ENCODE measurements at places on chromosomes 1 and 21.
A peak's percentile ranks its signal among the peaks of the same experiment; 100 is the strongest.

DNA sequence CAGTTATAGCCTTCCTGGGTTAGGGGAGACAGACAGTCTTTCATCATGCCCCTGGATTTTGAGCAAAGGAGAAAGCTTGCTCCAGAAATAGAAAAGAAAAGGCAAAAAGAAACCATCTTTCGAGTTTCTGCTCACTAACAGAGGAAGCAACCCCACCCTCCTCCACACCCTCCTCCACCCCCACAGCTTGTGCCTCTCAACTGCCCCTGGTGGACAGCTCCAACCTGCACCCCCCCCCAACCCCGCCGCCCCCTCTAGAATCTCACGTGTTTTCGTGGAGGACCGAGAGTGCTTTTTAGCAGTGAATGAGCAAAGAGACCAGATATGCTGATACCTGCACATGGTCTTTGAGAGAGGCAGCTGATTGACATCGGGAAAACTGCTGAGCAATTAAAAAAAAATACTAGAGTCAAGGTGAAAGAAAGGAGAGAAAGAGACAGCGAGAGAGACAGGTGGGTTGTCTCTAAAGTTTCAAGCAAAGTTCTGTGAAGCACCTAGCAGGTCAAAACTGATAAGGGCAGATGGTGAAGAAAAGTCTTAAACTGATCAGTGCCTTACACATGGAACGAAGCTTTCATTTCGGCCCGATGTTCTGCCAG, 358.3 kb downstream of the KIF26B start:
- DNase-seq, result no peak

DNA sequence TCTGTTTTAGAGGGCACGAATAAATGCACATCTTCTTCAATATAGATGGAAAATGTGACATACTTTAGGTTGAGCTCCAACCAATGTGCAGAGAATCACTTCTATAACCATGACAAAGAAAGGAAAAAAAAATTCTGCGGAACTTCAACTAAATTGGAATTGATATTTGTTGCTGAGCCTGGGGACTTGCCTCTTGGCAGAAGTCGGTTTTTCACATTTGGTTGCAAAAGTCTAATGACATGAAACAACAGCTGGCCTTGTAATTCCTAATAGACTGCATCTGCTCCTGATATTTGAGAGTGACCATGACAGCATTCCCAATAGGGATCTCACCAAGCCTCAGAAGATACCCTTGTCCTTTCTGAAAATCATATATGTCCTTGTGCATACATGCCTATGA, 112.8 kb downstream of the PRRX1 start:
- DNase-seq, result no peak

DNA sequence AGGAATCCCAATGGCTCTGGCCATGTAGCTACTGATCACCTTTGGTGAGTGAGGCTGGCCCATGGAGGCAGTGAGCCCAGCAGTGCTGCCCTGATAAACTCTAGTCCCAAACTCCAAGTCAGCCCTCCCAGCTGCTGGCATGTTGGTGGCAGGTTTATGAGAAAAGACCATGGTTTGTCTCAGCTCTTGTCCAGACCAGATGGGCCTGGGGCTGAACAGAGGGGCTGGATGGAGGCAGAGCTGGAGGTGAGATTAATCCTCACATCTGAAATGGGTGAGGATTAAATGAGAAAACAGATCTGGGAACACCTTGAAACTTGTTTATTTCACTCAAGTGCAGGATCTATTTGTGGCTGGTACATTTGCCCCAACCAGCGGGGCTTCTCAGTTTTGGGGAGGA, 3.2 kb downstream of the TMEM269 start:
- DNase-seq, result no peak

- peak; percentile 91 for DNase-seq
Measured at GRCh38 chr1:8155528-8156186, 129.5 kb upstream of the ERRFI1 start.

DNA sequence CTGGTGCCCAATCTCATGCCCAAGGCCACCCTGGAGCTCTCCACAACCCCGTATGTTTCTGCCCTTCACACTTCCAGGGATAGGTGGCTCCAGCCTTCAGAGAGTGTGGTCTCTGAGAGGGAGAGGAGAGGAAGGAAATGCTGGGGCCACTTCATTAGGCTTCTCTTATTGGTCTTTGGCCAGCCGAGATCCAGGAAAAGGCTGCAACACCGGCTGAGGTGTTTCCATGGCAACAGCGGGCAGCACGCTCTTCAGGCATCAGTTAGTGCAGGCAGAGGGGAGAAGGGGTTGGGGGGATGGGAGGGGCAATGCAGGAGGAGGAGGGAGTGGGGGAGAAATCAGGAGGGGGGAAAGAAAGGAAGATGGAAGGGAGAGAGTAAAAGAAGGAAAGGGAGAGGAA, 275.1 kb upstream of the GJB5 start:
- no peak for DNase-seq

- DNase-seq, result no peak
Measured at GRCh38 chr1:155976913-155977689, 1.2 kb downstream of the ARHGEF2 start.

DNA sequence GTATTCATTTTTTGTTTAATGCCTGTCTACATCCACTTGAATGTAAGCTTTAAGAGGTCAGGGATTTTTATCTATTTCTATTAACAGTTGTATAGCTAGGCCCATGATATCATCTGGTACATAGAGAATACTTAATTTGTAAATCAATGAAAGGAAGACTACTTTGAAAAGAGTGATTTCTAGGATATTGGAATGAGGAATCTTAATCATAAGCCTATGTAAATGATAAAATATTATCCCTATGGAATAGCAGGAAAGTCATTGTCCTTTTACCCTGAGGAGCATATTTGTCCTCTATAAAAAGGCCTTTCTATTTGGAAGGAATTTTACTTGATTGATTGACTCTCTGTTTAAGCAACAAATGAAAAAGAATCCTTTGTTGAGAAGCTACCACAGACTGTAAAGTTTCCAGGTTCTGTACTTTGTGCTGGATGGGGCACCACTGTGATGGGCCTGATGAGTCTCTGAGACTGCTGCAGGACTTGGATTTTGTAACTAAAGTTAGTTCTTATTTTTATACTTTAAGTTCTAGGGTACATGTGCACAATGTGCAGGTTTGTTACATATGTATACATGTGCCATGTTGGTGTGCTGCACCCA, 53.8 kb downstream of the MAST2 start:
- DNase-seq, result peak; percentile 59

- no peak for DNase-seq
Measured at GRCh38 chr1:178939338-178940067, 68.6 kb upstream of the ANGPTL1 start.

DNA sequence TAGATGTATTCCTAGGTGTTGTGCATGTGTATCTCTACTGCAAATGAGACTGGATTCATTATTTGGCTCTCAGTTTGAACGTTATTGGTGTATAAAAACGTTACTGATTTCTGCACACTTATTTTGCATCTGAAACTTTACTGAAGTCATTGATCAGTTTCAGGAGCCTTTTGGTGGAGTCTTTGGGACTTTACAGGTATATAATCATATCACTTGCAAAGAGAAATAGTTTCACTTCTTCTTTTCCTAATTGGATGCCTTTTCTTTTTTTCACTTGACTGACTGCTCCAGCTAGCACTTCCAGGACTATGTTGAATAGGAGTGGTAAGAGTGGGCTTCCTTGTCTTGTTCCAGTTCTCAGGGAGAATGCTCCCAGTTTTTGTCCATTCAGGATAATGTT, 252.2 kb downstream of the SMYD3 start:
- no peak for DNase-seq

- no peak for DNase-seq
Measured at GRCh38 chr21:44666401-44667320, at the start of gene KRTAP12-2. TSS of gene KRTAP12-2 (minus strand) at chr21:44666927. CDS start at chr21:44666886, 41 bp downstream.

- peak; percentile 50 for DNase-seq
Measured at GRCh38 chr1:90850898-90851710, 134.0 kb upstream of the BARHL2 start.

- no peak for DNase-seq
Measured at GRCh38 chr1:243473227-243474135, 217.6 kb downstream of the SDCCAG8 start.

GRCh38 chr1:221069986-221070385, 190.7 kb downstream of the HLX start:
- DNase-seq, result no peak

DNA sequence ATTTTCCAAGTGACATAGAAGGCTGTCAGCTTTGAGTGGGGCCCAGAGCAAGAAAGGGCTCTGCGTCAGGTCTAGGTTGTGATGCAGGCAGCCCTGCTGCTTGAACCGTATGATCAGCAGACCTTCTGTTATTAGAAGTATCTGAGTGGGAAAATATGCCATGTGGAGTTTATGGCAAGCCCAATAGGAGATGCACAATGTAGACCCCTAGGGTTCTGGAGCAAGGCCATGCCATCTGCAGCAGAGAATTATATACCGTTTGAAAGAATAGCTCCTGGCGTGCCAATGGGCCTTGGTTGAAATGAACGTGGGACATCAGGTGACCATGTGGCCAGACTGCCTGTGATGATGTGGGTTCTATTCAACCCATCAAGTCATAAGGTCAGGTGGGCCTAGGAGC, 44.1 kb upstream of the ZBTB18 start:
- no peak for DNase-seq

- DNase-seq, result peak; percentile 88
Measured at GRCh38 chr1:178541829-178542553, 29.1 kb downstream of the TEX35 start.

GRCh38 chr1:219904934-219905333, 23.4 kb downstream of the SLC30A10 start:
- no peak for DNase-seq

- no peak for DNase-seq
Measured at GRCh38 chr1:2921970-2922686, 99.1 kb upstream of the ACTRT2 start.

- DNase-seq, result no peak
Measured at GRCh38 chr1:210291081-210291764, 37.5 kb upstream of the HHAT start.

GRCh38 chr1:158095737-158096335, 84.9 kb upstream of the CD1D start:
- DNase-seq, result no peak

- no peak for DNase-seq
Measured at GRCh38 chr1:184860985-184861754, 106.5 kb upstream of the EDEM3 start.

GRCh38 chr1:10694274-10694632, 102.2 kb downstream of the CASZ1 start:
- no peak for DNase-seq

DNA sequence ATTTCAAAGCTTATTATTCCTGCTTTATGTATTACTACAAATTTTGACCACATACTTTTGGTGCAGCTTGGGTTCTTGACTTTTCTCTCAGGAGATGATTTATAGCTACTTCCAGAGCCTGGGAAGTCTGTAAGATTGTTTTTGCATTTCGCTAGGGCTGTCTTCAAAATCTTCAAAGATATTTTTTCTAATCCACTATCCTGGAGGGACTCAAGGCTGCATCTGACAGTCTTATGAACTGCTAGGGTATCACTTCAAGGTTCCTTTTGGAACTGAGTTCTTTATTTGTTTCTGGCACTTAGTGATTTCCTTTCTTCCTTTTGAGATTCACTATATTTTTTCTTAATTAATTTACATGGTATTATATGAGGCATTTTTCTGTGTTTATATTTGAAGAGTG, 90.0 kb upstream of the LYPLAL1 start:
- no peak for DNase-seq

- DNase-seq, result no peak
Measured at GRCh38 chr1:26828411-26828991, 2.0 kb downstream of the ZDHHC18 start.

- no peak for DNase-seq
Measured at GRCh38 chr1:4693331-4693730, 38.9 kb downstream of the AJAP1 start.

DNA sequence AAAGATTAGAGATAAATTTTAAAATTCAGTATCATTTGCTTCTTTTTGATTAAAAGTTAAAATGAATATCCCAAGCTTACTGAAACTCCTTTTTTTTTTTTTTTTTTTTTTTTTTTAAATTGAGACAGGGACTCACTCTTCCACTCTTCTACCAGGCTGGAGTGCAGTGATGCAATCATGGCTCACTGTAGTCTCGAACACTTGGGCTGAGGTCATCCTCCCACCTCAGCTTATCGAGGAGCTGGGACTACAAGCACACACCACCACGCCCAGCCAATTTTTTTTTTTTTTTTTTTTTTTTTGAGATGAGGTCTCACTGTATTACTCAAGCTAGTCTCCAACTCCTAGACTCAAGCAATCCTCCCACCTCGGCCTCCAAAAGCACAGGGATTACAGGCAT, 92.1 kb upstream of the RGS18 start:
- no peak for DNase-seq

GRCh38 chr1:70043804-70044203, 161.6 kb downstream of the LRRC40 start:
- no peak for DNase-seq

- DNase-seq, result no peak
Measured at GRCh38 chr1:33599516-33600115, 127.2 kb downstream of the ZSCAN20 start.

GRCh38 chr1:99849413-99849743, 783 bp upstream of the AGL start:
- DNase-seq, result peak; percentile 29

GRCh38 chr1:41525891-41526587, 41.6 kb upstream of the EDN2 start:
- DNase-seq, result no peak

DNA sequence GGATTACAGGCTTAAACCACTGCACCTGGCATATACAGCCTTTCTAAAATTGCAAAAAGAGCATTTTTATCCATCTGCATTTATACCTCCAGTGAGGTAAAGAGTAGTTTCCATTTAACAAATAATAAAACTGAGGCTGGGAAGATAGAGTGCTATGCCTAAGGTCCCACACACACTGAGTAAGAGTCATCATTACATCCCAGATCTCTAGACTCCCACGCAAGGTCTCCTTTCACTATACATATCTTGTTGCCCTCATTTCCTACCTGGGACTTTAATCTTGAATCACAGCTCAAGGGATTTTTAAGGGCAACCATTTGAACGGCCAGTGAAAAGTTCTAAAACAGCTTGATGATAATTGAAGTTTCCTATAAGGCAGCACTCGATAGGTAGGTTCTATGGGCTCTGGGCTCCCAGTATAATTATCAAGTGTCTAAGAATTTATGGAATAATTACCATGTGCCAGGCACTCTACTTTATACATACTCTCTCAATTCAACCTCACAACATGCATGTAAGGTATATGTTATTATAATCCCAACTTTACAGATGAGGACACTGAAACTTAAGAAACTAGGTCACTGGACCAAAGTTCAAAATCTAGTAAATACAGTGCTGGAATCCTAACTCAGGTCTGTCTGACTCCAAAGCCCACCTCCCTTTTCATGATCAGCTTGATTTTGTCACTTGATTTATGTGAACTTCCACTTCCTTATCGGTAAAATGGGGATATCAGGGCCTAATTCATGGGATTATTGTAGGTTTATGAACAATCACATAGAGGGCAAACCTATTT, 23.3 kb upstream of the EPS15 start:
- DNase-seq, result no peak

GRCh38 chr1:159927849-159928431, 2.6 kb upstream of the TAGLN2 start:
- DNase-seq, result no peak
